Stimulated activated CD4-positive, alpha-beta T cell treated with anti-CD3 and anti-CD28 coated beads, Interleukin-12 subunit alpha, Interleukin-12 subunit beta, amount 100 ng/mL, for 48 hours (primary cell): ENCODE measurements at places on chromosomes 12 and 14.

DNA sequence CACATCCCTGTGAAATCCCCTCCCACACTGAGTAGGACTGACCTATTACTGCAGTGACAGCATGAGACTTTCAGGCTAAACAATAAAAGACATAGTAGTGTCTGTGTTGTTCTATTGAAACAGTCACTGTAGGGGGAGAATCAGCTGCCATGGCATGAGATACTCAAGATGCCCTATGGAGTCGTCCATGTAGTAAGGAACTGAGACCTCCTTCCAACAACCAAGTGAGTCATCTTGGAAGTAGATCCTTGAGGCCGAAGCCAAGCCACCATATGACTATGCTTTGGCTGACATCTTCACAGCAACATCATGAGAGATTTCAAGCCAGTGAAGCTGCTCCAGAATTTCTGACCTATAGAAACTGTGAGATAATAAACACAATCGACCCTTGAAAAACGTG is 12.1 kb upstream of the LRP6 start:
- no peak for DNase-seq

- DNase-seq = no peak
Measured at GRCh38 chr12:78494911-78495310, 369.7 kb upstream of the SYT1 start.

GRCh38 chr14:96122496-96122895 is 82.1 kb upstream of the BDKRB2 start:
- DNase-seq = no peak

GRCh38 chr12:19288603-19289244 is 150.6 kb upstream of the AEBP2 start:
- no peak for DNase-seq

- no peak for DNase-seq
Measured at GRCh38 chr12:131796754-131797587, 31.2 kb upstream of the MMP17 start.

DNA sequence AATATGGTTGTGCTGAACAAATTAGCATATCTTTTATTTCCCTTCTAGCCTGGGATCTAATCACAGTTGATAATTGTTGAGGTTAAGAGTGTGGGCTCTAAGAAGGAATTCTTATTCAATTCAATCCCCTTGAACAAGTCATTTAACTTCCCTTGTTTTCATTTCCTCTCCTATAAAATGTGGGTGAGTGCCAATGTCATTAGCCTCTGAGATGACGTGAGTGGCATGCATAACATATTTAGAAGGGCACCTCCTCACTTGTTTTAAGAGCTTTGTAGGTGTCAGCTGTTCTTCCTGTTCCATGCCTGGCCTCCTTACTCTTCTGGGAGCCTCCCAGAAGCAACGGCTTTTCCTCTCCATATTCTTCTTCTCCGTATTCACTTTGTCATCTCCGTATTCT is 155.4 kb upstream of the NEDD1 start:
- DNase-seq = no peak

DNA sequence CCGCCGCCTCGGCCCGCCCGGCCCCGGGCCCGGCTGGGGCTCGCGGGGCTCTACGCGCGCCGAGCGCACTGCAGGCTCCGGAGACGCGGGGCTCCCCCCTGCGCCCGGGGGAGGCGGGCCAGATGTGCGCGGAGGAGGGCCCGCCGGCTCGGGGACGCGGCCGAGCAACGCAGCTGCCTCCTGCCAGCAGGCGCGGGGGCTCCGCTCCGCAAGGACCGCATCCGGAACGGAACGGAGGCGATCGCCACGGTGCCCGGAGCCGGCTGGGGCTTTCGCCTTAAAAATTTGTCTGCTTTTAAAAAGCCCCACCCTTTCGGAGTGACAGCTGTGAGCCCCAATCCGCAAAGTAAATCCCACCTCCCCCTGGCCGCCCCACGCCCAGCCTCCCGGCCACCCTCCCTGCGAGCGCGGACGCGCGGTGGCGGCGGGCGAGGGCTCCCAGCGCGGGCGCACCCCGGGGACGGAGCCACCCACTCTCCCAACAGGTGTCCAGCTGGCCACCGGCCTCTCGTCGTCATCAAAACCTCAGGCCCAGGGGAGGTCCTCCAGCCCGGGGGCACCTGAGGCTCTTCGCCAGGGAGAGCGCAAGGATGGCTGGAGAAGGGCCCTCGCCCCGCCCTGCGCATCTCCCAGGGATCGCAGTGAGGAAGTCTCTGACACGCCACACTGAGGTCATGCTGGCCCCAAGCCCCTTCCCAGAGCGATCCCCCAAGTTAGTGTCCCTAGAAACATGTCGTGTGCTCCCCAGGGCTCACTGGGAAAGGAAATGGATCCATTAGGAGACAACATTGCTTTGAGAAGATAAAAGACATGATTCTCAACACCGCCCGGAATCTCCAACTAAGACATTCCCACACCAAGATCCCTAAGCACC is at the start of gene TMEM132D:
TSS of gene TMEM132D (minus strand) at position 70 of the 874 bp plus-strand sequence.
- no peak for DNase-seq

- DNase-seq = no peak
Measured at GRCh38 chr14:53842938-53843337, 113.7 kb downstream of the BMP4 start.

DNA sequence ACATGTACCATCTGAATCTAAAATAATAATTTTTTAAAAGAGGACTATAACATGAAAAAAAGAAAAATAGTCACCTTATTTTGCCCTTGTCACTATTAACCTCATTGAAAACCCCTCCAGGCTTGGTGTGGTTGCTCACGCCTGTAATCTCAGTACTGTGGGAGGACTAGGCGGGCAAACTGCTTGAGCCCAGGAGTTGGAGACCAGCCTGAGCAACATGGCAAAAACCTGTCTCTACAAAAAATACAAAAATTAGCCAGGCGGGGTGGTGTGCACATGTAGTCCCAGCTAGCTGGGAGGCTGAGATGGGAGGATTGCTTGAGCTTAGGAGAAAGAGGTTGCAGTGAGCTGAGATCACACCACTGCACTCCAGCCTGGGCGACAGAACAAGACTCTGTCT is 126.3 kb upstream of the KRAS start:
- DNase-seq = no peak

DNA sequence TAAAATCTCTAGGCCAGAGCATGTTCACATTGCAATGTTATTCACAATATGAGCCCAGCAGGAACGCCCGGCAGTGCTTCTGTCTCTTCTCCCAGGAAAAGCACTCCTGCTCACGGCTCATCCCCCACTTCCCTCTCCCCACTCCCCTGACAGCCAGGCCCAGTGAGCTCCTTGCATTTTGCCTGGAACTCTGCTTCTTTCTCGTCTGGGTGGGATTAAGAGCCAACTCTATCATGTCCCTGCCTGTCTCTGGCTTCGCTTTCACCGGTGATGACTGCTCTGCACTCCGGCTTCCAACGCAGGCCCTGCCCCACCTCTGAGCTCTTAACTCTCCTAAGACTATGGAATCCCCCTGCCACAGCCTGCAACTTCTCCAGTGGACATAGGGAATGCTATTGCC is 2.5 kb downstream of the PLEK2 start:
- DNase-seq = no peak

DNA sequence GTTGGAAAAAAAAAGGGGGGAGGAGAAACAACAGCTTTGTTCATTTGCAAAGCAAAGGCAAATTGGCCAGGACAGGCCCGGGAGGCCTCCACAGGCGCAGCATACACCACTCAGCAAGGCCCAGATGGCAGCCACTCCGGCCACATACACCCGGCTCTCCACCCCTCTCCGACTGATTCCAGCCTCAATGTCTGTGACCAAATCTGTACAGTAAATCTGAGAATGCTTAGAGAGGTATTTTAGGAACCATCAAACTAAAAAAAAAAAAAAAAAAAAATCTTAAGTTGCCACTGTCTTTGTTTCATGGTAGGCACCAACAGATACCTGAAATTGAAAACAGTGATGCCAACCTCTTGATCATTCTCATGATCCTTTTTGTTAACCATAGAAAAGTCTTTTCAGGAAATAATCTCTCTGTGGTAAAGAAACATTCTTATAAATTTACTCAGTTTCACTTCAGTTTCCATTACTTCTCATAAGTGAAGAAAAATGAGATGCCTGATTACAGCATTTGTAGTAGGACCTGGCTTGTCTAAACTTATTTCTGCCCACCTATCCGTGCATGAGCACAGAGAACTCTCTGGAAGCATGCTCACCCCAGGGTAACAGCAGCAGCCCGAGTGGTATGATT is 20.2 kb downstream of the VPS37B start:
- no peak for DNase-seq

GRCh38 chr12:130086797-130087196 is 75.5 kb upstream of the FZD10 start:
- no peak for DNase-seq

DNA sequence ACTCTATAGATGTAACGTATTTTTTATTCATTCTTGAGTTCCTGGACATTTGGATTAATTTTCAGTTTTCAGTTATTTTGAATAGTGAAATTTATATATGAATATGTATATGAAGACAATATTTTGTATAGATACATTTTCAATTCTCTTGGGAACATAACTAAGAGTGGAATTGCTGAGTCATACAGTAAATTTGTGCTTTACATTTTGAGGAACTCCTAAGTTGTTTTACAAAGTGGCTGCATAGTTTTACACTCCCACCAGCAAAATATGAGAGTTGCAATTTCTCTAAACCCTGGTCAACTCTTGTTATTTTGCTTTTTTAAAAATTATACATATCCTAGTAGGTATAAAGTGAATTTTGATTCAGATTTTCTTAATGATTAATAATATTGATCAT is 1838.6 kb upstream of the SEL1L start:
- DNase-seq = no peak

GRCh38 chr12:29566441-29566840 is 69.0 kb upstream of the OVCH1 start:
- no peak for DNase-seq

GRCh38 chr12:102806110-102806509 is 110.9 kb downstream of the PAH start:
- no peak for DNase-seq
